ENCODE measurements at places on chromosomes 7 and 10.
A peak's percentile ranks its signal among the peaks of the same experiment; 100 is the strongest.

DNA sequence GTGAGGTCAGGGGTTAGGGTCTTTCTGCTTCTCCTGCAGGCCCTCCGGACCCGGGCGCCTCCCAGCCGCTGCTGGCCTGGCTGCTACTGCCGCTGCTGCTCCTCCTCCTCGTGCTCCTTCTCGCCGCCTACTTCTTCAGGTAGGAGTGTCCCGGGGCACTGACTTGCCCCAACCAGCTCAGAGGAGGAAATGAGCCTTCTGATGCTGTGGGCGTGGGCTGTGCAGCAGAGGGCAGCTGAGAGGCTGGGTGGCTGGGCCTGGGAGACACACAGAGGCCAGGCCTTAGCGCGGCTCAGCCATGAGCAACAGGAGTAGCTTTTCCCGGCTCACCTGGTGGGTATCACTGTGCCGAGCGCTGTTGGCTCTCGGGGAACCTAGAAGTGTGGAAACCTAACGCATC, 78.9 kb downstream of the MKI67 start:
- peak; percentile 77 for DNase-seq

DNA sequence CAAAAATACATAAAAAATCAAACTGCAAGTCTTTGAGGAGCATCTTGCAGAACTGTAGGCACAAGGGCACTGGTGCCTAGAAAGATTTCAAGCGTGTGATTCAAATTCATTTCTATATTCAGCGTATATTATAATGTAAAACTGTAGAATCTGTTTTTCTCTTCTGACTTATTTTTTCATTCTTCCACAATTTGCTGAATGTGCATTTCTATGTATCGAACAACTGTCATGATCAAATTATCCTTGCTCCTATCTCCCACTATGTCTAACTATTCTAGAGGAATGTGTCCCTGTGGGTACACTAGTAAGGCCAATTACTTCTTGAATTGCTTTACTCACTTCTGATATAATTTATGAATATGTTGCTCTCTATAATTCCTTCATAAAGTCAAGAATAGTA, 283.0 kb upstream of the MAGI2 start:
- DNase-seq, result no peak

DNA sequence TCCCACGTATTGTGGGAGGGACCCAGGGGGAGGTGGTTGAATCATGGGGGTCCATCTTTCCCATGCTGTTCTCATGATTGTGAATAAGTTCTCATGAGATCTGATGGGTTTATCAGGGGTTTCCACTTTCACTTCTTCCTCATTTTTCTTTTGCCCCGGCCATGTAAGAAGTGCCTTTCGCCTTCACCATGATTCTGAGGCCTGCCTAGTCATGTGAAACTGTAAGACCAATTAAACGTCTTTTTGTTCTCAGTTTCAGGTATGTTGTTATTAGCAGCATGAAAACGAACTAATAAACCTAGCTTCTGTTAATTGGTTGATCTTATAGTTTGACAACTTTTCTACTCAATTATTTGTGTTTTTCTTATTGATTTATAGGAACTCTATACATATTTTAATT, 206.3 kb downstream of the NXPH1 start:
- no peak for DNase-seq

DNA sequence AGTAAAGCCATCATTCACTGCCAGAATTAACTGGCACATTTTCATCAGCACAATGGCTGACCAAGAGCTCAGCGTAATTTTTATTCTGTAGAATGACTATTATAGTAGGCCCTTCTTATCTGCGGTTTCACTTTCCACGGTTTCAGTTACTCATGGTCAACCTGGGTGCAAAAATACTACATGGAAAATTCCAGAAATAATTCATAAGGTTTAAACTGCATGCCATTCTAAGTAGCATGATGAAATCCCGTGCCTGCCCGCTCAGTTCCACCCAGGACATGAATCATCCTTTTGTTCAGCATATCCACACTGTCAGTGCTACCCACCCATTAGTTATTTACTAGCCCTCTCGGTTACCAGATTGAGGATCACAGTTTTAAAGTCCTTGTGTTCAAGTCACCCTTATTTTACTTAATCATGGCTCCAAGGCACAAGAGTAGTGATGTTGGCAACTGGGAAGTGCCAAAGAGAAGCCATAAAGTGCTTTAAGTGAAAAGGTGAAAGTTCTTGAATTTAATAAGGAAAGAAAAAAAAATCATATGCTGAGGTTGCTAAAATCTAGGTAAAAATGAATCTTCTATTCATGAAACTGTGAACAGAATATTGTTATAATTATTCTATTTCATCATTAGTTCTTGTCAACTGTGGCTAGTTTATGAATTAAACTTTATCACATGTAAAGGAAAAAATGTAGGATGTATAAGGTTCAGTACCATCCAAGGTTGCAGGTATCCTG, 204.9 kb downstream of the DOCK4 start:
- DNase-seq, result no peak

All from T-helper 22 cell (primary cell).